ENCODE measurements at places on chromosomes 7 and 10.

- DNase-seq: no peak
These were observed 28.7 kb downstream of the MALRD1 start for GRCh38 chr10:19077276-19077675.

DNA sequence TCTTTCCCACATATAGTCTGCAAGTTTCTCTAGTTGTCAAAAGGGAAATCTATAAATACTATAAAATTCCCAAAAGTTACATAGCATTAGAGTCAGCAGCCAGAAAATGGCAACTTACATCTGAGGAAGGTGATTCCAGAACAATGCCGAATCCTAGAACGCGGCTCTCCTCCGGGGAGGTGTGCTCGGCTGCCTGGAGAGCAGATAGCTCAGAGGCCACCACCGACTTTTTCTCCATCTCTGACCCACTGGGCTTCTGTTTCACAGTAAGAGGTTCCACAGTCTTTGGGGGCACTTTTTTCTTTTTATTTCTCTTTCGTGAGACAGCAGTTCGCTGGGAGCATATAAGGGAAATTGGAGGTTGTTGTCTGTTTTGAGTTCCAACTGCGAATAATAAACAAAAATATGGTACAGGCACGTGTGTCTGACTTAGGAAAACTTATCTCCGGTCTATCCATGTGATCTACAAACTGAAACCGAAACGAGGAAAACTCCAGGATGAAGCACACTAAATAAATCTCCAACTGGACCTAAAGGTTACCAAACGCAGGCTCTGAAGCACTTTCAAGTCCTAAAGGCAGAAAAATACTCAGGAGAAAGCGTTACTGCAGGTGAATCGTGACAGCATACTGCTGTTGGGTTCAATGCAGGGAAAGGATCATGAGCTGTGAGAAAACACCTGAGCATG lies 36.2 kb downstream of the BEND7 start:
- DNase-seq: no peak

- DNase-seq: no peak
These were observed 41.0 kb upstream of the CDK1 start for GRCh38 chr10:60737242-60737641.

GRCh38 chr7:37701769-37702168 lies 18.2 kb downstream of the GPR141 start:
- DNase-seq: no peak

DNA sequence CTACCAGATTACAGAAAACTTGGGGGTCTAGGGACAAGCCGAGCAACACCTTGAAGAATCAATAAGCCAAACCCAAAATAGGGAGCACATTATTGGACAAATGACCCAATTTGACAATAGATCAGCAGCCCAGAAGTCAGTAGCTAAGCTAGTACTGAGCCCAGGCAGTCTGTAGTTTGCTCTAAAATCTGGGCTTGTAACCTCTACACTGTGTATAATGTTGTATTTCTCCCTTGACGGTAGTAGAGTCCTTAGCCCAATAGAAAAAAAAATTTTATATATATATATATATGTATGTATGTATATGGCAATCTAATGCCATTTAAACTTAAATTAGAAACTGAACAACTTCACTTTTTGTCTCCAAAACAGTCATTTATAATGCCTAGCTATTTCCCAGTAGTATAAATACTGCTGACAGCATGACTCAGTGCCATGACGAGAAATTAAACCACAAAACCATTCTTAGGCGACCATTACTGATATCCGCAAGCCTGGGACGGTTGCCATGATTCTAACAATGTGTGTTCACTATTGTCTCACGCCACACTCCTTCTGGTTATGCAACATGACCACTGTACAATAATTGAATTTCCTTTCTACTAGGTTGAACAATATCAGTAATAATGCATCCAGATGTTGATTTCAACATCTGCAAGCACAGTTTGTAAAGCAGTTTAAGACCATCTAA lies 110.5 kb downstream of the IPMK start:
- DNase-seq: no peak
